Fibroblast of skin of right biceps (primary cell): ENCODE measurements at places on chromosomes 6 and 20.

DNA sequence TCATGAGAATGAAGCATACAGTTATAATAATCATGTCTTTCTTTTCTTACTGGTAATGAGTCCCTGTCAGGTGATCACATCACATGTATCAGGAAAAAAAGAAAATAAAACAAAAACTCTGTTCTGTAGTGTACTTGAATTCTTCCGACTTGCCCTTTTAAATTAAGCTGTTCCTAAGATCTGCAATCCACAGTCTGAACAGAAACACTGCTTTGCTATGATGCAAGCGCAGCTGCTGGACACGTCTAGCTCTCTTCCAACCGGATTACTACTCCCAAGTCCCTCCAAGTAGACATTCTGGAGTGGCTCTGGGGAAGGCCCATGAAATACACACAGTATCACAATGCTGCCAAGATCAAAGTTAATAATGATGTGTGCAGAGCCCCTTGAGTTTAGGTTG, 83.7 kb downstream of the FYN start:
- no peak for DNase-seq

- no peak for DNase-seq
Observed at GRCh38 chr20:52991830-52992229, 19.7 kb downstream of the TSHZ2 start.

DNA sequence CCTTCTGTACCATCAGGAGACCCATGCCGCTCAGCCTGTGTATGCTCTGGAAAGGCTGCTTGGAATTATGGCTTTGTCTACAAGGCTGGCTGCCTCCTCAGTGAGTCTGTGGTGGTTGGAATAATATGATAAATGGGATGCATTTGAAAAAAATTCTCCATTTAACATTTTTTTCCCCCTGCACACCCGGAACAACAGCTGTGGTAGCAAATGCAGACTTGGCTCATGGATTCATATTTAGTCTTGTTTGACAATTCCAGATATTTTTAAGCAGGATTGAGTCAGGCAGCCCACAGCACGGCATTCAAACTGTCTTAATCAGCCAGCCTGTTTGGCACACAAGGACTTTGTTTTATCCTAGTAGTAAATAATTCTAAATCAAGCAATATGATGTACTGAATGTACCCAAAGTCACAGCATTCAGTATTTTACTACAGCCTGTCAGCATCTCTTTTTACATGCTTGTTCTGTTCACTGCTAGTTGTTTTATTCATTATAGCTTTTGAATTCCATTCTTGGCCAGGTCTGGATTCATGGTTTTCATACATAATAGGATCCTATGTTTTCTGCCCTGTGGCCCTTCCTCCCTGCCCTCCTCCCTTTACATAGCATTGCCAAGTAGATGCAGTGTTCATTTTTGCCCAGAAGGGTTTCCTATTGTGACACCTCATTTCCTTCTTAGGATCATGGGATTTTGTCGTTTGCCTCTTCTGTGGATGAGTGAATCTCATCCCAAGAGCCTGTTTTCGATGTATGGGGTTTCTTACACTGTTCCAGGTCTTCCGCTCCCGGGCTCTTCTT, 68.1 kb downstream of the LRRC1 start:
- peak; percentile 75 for DNase-seq

DNA sequence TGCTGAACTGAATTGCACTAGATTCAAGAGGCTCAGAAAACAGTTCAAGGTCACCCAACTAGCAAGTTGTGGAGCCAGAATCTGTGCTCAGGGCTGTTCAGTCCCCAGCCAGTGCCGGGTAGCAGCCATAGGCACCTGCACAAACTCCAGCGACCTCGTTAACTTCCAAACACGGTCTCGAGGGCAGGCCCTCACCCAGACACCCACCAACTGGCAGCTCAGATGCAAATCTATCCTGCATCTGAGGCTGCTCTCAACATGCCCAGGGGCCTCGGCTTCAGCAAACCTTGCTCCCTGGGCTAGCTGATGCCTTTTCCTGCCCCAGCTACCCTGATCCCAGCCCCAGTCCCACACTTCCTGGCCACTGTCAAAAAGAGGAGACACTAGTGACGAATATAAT, 3.7 kb downstream of the JPH2 start:
- no peak for DNase-seq

- DNase-seq: no peak
Observed at GRCh38 chr6:9481292-9482029, 933.4 kb downstream of the TFAP2A start.

DNA sequence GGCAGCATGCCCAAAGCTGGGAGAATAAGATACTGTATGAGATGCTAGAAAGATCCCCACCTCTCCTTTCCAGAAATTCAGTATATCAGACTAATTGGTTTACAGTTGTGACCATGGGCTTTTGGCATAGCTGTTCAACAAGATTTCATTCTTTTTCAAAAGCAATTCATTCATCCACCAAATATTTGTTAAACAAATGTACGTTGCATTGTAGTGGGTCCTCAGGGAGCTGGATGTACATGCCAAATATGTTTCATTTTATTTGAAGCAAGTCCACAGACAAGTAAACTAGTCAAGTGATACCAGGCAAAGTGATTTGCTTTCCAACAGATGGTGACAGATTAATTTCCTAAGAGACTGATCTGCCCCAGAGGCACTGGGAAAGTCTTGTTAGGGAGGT, 85.8 kb upstream of the ESR1 start:
- no peak for DNase-seq

DNA sequence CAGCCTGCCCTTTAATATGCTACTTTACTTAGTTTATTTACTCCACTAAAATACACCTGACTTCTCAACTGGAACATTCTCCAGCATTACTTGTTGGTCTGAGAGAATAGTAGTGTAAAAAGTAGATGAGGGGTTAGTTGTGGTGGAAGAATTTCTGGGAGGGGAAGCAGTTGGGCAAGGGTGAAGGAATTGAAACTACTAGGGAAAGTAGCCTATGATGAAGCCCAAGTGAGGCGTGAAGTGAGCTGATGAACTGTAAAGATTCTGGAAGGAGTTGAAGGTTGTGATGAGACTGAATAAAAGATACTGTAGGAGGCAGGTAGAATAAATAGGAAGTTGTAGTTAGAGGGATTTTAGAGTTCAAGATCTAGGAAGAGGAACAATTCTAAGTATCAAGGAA, 72.5 kb downstream of the ITCH start:
- DNase-seq: no peak

- DNase-seq: no peak
Observed at GRCh38 chr20:34070859-34071258, 41.2 kb downstream of the EIF2S2 start.

GRCh38 chr20:697826-698225, 22.2 kb upstream of the SCRT2 start:
- no peak for DNase-seq

DNA sequence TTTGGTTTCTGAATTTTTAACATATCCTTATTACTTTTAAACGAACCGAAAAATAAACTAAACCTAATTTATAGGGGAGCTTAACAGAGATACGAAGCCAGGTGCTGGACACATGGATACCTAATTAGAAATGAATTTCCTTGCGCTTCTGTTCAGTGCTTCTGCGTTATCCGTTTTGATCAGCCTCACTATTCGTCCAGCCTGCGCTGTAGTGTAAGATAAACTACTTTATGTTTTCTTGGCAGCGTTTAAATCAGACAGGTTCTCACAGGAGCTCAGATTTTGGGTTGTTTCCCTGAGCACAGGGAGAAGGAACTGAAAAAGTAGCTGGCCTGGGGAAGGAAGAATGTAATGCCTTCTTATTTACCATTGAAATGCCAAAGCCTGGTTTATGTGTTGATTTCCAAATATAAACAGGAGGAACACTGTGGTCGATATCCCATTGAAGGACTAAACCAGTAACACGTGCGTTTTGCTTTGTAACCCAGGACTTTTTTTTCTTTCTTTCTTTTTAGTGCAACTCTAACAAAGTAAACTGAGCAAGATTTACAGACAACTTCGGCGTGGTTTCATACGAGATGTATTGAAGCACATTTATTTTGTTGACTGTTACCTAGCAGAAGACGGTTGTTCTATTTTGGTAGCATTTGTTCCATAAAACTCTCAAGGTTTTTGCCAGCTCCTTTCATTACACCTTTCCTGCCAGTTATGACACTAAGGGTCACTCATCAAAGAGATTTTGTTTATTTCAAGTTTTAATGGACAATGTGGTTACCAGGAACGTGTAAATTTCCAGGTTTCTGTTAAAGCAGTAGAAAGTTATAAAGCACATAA, 214.8 kb upstream of the HEY2 start:
- DNase-seq: no peak

DNA sequence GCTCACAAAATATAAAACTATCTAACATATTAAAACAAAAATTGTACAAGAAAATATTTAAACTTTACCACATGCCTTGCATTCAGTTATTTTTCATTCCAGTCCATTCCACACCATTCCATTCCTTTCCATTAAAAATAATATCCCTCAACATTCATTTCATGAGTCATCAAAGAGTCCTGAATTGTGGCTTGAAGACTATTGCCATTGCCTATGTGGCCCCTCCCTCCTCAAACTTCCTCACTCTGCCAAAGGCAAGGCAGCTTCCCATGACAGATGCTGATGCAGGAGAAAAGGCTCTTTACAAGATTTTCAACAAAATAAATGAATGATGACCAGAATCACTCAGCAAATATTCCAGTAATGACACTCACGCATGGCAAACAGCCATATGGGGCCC, 31.7 kb downstream of the IL20RA start:
- peak; percentile 91 for DNase-seq

DNA sequence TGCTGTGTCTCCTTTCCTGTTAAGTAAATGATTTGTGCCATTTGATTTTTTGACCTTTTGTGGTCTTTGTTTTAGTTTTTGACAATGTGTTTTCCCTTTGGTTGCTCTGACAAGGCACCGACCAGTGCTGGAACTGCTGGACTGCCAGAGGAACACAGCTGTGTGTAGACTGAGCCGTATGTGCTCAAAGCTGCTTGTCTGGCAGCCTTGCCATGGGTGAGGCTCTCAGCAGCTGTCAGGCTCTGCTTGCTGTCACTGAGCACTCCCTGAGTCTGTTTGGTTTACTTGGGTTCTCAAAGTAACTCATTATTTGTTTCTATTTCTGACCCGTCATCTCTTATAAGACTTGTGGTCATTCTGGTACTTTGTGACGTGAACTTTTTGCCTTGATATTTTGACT, 15.1 kb upstream of the SNRPB start:
- no peak for DNase-seq

GRCh38 chr6:101883505-101883904, 490.0 kb downstream of the GRIK2 start:
- peak; percentile 27 for DNase-seq

- DNase-seq: peak; percentile 36
Observed at GRCh38 chr6:69128411-69128810, 493.3 kb downstream of the ADGRB3 start.

DNA sequence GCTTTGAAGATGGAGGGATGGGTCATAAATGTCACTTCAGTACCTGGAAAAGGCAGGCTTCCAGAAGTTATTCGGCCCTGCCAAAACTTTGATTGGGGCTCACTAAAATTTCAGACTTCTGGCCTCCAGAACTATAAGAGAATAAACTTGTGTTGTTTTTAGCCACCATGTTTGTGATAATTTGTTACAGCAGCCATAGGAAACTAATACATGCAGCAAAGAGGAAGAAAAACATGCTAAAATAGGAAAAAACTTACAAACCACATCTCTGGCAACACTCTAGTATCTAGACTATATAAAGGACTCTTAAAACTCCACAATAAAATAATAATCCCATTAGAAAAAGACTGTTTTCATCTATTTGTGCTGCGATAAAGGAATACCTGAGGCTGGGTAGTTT, 9.5 kb downstream of the ADAT2 start:
- DNase-seq: no peak

- DNase-seq: no peak
Observed at GRCh38 chr6:156970595-156971112, 193.5 kb downstream of the ARID1B start.

- peak; percentile 71 for DNase-seq
Observed at GRCh38 chr6:34934516-34934915, 45.5 kb downstream of the ANKS1A start.

DNA sequence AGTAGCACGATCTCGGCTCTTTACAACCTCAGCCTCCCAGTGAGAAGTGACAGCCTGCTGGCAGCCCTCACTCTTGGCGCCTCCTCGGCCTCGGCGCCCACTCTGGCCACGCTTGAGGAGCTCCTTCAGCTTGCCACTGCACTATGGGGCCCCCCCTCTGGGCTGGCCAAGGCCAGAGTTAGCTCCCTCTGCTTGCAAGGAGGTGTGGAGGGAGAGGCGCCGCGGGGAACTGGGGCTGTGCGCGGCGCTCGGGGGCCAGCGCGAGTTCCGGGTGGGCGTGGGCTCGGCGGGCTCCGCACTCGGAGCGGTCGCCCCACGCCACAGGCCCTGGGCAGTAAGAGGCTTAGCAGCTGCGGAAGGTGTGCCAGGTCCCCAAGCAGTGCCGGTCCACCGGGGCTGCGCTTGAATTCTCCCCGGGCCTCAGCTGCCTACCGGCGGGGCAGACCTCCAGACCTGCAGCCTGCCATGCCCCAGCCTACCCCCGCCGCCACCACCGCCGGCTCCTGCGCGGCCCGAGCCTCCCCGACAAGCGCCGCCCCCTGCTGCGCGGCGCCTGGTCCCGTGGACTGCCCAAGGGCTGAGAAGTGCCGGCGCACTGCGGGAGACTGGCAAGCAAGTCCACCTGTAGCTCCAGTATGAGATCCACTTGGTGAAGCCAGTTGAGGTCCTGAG, 22.0 kb upstream of the NUP153 start:
- no peak for DNase-seq

GRCh38 chr6:15096894-15097837, 148.7 kb upstream of the JARID2 start:
- no peak for DNase-seq

- DNase-seq: peak; percentile 99
Observed at GRCh38 chr6:44058617-44059358, 68.5 kb downstream of the MRPL14 start.

- DNase-seq: peak; percentile 83
Observed at GRCh38 chr6:157226026-157226625, 97.2 kb downstream of the TMEM242 start.

- DNase-seq: peak; percentile 96
Observed at GRCh38 chr6:89035252-89036101, 45.1 kb upstream of the PNRC1 start.

DNA sequence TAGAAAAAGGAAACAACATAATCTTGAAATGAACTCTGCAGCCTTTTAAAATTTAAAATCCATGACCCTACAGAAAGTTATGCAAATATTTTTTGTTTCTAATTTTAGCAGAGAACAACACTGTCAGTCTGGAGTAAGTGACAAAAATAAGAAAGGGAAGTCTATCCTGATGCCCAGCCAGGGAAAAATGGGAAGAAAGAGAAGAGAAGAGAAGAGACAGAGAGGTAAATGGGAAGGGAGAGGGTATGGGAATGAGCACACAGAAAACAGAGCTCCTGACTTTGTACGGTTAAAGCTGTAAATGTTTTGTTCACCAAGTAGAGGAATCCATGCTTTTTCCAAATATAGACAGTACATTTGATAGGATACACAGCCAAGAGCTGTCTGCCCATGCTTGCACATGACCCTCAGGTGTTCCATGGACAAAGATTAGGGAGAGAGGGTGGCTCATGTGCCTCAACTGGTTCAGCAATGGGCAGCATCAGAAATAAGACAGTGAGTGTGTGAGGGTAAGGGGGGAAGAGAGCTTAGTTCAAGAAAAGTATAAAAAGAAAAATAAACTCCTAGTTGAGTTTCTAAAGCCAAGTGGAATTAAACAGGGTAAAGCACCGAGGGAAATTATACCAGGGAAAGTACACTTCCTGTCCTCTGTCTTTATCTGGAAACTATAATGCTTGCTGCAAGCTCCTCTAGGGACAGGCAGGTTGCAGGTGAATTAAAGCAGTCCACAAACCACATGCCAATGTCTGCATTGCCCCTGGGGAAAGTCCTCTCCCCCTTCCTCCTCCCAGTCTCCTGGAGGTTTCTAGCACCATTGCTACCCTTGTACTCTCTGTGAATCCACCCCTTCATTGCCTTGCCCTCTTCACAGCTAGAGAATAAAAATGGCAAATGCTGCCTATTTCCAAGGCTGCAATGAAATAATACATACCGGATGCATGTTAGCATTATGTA, 30.0 kb downstream of the MAP3K5 start:
- no peak for DNase-seq
